Stimulated activated CD8-positive, alpha-beta memory T cell treated with anti-CD3 and anti-CD28 coated beads, Interleukin-7, amount 100 ng/mL, for 1 hour (primary cell): ENCODE measurements at places on chromosomes 4 and X.

- DNase-seq: no peak
Measured at GRCh38 chrX:63929608-63930007, 144.6 kb upstream of the ARHGEF9 start.

- DNase-seq: no peak
Measured at GRCh38 chr4:168972596-168972995, 37.5 kb downstream of the CBR4 start.

- DNase-seq: no peak
Measured at GRCh38 chrX:924017-924416, 288.4 kb downstream of the CRLF2 start.

DNA sequence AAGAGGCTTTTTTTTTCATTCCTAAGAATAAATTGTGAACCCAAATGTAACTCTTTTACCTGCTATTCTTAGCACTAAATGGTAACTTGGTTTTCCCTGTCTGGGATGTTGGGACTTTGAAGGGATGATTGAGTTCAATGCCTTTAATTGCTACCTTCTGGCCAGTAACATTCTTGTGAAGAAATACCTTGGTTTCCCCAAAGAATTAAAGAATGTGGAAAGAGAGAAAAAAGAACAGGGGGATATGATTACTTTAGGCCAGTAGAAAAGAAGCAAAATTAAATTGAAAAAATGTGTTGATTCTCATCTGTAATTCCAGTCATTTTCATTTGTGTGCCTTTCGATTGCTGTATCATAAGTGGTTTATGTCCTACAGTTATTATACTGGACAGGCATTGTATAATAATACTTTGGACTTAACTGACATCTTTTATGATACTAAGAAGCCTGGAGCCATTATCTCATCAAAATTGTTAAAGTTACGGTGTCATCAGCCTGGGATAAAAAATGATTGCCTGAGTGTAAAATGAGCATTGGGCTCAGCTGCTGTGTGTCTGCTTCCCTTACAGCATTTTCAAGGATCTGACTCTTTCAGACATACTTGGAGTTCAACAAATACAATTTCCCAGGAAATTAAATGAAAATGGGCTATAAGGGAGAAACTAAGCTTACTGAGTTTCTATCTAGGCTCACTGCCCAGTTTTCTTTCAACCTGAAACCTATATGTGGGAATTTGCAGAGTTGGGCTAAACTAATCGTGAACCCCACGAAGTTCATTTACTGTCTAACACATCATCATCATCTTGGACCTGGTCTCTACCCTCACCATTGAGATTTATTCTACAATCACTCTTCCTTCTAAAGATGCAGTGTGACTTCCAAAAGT, 146.3 kb downstream of the SHROOM3 start:
- DNase-seq: no peak

DNA sequence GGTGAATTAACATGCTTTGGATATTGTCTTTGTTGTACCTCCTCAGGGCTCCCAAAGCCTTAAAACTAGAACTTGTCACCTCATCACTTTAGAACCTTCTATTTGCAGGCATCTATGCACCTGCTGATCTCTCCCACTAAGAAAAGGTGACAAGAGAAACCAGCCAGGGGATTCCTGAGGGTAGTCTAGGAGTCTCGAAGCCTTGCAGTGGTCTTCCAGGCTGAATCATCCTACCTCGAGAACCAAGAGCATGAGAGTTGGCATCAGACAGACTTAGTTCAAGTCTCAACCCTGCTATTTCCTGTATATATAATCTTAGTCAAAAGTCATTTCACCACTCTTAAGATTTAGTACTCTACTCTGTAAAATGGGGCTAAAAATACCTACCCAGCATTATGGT, 29.6 kb downstream of the RTL5 start:
- no peak for DNase-seq

DNA sequence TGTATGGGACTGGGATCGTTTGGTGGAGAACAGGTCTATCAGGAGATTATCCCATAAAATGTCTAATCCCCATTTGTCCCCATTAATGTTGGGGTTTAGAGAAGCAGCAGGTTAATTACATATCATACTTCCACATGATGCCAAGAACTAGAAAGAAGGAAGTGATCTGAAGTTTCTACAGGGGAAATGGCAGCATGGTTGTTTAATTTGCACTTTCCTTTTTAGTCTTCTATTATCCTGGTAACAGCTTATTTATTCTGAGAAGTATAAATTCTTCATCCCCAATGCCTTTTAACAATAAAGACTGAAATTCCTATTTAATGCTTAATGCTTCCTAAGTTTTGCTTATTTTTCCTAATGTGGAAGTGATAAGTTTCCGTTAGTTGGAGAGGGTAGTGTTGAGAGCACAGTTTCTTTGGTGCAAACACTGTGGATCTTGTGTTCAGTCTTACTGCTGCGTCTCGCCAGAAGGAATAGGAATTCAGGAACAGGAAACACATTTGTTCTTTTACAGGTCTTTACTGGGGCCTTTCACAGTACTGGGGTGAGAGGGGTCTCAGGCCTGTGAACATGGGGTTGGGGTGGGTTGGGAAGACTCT, 59.5 kb upstream of the TADA2B start:
- no peak for DNase-seq

- DNase-seq: no peak
Measured at GRCh38 chr4:8922481-8922880, 50.8 kb upstream of the HMX1 start.

- DNase-seq: no peak
Measured at GRCh38 chr4:168421671-168422070, 58.6 kb downstream of the DDX60L start.

DNA sequence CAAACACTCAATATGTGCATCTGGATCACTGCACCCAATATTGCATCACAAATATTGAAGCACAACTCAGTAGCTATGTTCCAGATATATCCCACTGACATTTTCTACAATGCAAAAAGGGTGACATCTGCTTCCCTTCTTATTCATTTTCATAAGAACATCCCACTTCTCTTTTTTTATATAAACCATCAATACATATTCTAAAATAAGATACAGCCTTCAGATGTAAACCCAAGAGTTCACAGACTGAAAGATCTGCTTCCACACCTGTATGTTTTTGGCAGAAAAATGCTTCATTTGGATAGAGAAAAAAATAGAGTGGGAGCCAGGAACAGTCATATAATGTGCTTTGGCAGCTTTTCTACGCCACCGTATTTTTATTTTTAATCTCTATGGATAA, 815.6 kb upstream of the ADGRL3 start:
- no peak for DNase-seq

GRCh38 chr4:39877971-39878370, 99.7 kb downstream of the PDS5A start:
- no peak for DNase-seq

GRCh38 chr4:156241896-156242295, 288.2 kb upstream of the CTSO start:
- no peak for DNase-seq

DNA sequence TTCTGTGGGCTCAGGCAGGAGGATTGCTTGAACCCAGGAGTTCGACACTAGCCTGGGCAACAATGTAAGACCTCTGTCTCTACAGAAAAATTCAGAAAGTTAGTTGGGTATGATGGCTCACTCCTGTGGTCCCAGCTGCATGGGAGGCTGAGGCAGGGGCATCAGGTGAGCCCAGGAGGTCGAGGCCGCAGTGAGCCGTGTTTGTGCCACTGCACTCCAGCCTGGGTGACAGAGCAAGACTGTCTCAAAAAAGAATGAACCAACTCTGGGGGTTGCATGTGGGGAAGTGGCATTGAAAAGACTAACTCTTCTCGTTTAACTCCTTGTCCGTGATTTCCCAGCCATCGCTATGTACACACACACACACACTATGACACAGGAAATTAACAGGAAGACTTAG, 26.9 kb downstream of the ENOPH1 start:
- DNase-seq: no peak

- no peak for DNase-seq
Measured at GRCh38 chrX:36753602-36754001, 254.6 kb upstream of the FAM47C start.

GRCh38 chr4:174262624-174263444, 20.6 kb downstream of the FBXO8 start:
- DNase-seq: no peak

- DNase-seq: peak; percentile 22
Measured at GRCh38 chrX:153662266-153662665, 11.3 kb downstream of the PNCK start.

DNA sequence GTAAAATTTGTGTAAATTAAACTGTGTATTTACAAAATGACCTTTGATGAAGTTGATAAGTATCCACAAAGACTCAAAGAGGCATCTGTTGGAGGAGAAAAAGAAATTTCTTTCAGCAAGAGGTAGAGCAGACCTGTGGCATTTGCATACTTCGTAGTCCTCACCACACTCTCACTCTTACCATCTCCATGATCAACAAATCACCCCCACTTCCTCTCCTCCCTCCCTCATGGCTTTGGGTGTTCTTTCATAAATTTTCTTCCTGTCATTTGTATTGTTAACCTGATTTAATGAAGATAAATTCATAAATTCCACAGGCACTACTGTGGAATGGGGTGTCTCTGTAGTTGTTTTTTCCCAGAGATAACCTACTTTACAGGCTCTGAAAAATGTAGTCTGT, 366.5 kb downstream of the ZNF674 start:
- no peak for DNase-seq

- DNase-seq: no peak
Measured at GRCh38 chrX:23898412-23898959, 9.3 kb downstream of the APOO start.

- DNase-seq: no peak
Measured at GRCh38 chr4:125956276-125956675, 641.5 kb downstream of the FAT4 start.

DNA sequence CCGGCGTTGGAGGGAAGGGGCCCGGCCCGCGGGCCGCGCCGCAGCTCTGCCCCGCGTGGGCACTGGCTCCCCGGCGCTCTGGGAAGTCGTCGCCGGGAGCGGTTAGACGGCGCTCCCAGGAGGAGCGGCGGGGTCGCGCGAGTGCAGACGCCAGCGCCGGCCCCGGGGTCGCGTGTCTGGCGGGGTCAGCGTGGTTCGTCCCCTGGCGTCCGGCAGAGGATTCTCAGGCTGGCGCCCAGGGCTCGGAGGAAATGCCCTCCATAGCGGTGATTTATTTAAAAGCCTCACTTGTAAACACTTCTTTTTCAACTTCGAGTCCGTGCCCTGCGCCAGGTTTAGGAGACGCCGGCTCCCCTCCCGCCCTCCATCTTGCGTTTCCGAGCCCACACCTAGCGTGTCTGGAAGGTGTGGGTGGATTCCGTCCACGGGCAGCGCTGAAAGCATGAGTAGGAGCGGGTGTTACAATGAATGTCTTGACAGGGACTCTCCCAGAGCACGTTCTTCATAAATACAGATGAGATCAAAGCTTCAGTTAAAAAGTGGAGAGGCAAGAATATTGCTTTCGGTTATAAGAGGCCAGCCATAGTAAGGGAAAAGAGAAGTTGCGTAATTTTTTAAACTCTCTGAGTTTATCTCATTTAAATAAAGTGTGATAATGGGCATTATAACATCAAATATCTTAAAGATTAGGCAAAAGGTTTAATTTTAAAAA, 692 bp downstream of the FAM241A start:
- DNase-seq: peak; percentile 23

GRCh38 chrX:84248226-84248625, 60.2 kb upstream of the RPS6KA6 start:
- DNase-seq: no peak

- no peak for DNase-seq
Measured at GRCh38 chr4:138222046-138222445, 20.1 kb downstream of the SLC7A11 start.

DNA sequence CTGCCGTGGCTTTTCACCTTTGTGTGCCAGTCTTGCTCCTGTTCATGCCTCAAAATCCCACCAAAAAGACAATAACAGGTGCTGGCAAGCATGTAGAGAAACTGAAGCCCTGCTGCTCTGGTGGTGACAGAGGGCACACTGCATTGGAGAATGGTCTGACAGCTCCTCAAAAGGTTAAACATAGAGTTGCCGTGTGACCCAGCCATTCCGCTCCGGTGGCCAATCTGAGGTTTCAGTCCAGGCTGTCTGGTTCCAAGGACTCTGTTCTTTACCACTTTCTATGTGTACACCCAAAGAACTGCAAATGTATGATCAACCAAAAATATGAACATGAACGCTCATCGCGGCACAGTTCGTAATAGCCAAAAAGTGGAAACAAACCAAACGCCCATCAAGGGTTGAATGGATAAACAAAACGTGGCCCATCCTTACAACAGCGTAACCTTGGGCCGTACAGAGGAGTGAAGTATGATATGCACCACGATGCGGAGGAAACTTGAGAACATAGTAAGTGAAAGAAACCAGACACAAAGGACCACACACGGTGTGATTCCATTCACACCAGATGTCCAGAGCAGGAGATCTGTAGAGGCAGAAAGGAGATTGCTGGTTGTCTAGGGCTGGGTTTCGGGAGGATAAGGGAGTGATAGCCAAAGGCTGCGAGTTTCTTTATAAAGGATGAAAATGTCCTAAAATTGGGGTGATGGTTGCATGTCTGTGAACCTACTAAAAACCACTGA, 33.6 kb upstream of the WFS1 start:
- DNase-seq: no peak

DNA sequence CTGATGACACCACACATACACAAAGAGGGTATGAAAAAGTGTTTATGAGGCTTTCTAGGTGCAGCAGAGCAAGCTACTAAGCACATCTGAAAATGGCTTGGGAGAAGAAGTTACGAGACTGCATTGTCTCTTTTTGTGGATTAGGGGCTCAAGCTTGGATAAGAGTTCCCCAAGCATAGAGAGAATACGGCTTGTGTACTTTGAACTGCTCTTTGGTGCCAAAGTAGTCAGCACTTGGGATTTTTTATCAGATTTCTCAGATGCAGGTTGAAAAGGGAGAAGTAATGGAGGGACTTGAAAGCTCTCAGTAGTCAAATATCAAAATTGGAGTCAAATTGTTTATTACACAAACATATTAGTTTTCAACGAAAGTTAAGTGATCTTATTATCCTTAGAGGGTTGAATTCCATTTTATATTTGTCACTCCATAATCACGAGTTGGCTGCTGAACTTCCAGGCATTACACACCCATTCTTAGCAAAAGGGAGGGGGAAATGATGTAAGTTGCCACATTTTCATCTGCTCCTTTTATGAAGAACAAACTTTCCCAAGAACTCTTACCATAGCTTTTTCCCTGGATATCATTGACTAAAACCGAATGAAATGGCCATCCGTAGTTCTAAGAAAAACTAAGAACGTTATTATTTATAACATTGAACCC, 1904.9 kb downstream of the PCDH7 start:
- no peak for DNase-seq

- no peak for DNase-seq
Measured at GRCh38 chr4:104117776-104118175, 376.9 kb downstream of the CXXC4 start.

DNA sequence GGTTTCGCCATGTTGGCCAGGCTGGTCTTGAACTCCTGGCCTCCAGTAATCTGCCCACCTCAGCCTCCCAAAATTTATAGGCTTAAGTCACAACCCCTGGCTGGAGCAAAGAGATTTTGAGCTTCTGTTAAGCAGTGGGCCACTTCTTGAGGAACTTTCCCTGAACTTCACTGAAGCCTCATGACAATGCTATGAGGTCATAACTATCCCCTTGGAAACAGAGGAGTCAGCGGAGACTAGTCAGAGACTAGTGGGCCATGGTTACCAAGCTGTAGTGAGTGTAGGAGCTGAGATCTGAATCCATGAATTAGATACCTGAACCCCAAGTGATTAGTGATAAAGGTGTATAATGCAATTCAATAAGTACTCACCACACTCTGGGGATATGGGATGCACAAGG, 145.1 kb upstream of the MSX1 start:
- DNase-seq: no peak

- no peak for DNase-seq
Measured at GRCh38 chrX:50117476-50117875, 83.3 kb downstream of the AKAP4 start.

GRCh38 chr4:67684839-67685531, 16.0 kb downstream of the UBA6 start:
- DNase-seq: no peak

GRCh38 chrX:38638952-38639529, 77.7 kb downstream of the TSPAN7 start:
- DNase-seq: no peak
